ENCODE measurements at places on chromosomes 13 and 19. TPM values are rescaled to one million over a fixed set of nuclear protein-coding genes. Genes with fewer than 3 reads are reported as not detected.

GRCh38 chr19:311813-312261 lies 20.6 kb upstream of the PLPP2 start:
- no peak for DNase-seq

- DNase-seq = no peak
Observed at GRCh38 chr19:6518145-6518911, 12.5 kb upstream of the TNFSF9 start.

GRCh38 chr13:111033172-111034130 lies 81.7 kb upstream of the ARHGEF7 start:
- DNase-seq = peak; percentile 14

- DNase-seq = no peak
Observed at GRCh38 chr13:99465454-99465853, 35.8 kb upstream of the TM9SF2 start.

- peak; percentile 1 for DNase-seq
Observed at GRCh38 chr13:79937771-79938216, 403.1 kb downstream of the SPRY2 start.

GRCh38 chr13:66803013-66803807 lies 426.9 kb downstream of the PCDH9 start:
- DNase-seq = no peak

GRCh38 chr13:104641309-104641708 lies 1575.1 kb upstream of the SLC10A2 start:
- peak; percentile 4 for DNase-seq

- DNase-seq = peak; percentile 91
Observed at GRCh38 chr19:3275583-3276340, 51.3 kb downstream of the CELF5 start.

TEX30 gene
- total RNA-seq = 10.7 TPM

SLC46A3 gene
- total RNA-seq = 6.4 TPM

JUNB gene
- 86.4 TPM for total RNA-seq

FAM174C gene
- total RNA-seq = 71.0 TPM

FLT1 gene
- not detected for total RNA-seq

DNA sequence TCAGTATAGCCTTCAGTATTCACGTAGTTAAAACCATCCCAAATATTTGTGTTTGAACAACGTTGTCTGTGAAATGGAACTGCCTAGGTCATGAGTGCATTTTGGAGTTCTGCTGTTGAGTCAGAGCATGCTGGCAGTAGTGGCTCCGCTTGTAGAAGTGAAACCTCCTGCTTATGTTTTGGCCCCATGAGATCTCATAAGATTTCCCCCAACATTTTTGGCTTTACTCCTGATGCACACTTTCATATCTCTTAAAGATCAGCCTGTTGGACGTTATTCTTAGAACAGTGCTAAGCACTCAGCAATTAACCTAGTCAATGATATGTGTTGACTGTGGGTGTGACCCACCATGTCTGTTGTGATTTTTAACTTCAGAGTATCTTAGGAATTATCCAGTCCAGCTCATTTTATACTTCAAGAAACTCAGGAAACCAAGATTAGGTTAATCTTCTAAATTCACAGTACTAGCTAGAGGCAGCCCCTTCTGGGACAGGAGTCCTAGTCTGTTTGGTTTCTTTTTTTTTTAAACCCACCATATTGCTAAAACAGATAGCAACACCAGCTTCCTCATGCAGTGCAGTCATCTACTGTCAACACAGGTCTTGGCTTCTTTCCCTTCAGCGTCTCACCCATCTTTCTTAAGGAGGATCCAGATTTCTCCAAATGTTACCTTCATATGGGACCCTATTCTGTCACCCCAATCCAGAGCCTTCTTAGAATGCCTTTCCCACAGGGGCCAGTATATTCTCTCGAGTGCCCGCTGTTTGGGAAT lies 26.2 kb downstream of the RAP2A start:
- no peak for DNase-seq

GRCh38 chr13:78596736-78597601 lies 6.4 kb downstream of the POU4F1 start:
- no peak for DNase-seq

DNA sequence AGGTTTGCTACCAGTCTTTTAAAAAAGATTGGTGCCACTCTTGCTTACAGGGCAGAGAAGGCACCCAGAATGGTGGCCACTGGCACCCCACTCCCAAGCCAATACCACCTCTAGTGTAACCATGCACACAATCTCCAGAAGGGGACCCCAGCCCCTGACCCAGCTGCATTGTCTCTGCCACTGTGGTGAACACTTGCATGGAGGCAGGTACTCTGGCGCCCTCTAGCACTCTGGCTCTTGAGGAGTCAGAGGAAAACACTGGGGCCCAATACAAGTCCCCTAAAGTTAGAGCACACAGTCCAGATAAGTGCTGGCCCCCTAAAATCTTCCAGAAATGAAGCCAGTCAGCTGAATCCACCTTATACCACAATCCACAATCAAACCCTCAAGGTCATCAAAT lies 6.0 kb downstream of the ERVV-1 start:
- DNase-seq = no peak

ZFP28 gene
- total RNA-seq = not detected

FAM124A gene
- total RNA-seq = 0.12 TPM

DNA sequence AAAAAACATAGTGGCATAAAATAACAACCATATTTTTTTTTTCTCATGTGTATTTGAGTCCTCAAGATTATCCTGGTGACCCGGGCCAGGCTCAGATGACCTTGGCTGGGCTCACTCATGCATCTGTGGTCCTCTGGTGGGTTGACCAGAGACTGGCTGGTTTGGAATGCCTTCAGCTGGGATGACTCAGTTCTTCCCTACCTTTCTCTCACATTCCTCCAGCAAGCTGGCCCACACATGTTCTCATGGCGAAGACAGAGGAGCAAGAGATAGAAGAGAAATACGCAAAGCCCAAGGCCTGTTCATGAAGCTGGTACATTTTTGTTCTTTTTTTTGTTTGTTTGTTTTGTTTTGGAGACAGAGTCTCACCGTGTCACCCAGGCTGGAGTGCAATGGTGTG lies 14.3 kb upstream of the ZNF541 start:
- DNase-seq = no peak

DNA sequence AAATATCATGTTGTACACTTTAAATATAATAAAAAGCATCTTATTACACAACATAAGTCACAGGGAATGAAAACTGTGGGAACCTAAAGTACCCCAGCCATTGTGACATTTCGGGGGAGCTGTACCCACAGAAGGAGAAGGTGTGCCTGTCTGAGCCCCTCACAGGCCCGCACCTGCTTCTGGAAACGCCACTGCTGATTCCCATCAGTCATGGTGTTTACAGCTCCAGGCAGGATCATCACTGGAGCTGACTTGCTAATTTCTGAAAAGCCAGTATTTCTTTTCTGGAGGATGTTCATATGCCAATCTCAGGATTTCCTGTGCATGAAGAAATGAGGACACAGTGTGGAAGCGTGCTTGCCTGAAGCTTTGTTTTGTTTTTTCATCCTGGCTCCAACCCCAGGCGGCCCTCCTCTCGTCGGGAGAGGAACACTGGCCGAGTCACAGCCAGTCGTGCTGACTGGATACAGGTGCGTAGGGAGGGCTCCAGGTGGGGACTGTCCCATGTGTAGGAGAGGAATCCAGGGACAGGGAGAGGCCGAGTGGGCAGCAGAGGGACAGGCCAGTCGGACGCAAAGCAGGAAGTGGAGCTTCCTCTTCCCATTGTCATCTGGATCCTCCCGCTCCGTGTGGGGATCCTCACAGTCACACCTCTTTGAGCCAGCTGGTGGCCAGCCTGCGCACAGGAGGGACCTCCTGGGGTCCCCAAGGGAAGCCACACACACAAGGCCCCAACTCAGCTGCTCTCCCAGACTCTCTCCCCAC lies 4.2 kb upstream of the ATP12A start:
- no peak for DNase-seq

- no peak for DNase-seq
Observed at GRCh38 chr13:98878486-98879126, 99.3 kb downstream of the DOCK9 start.

CLDND2 gene
- total RNA-seq = 0.79 TPM

FPR3 gene
- total RNA-seq = not detected

RAB3A gene
- total RNA-seq = 0.68 TPM

DNA sequence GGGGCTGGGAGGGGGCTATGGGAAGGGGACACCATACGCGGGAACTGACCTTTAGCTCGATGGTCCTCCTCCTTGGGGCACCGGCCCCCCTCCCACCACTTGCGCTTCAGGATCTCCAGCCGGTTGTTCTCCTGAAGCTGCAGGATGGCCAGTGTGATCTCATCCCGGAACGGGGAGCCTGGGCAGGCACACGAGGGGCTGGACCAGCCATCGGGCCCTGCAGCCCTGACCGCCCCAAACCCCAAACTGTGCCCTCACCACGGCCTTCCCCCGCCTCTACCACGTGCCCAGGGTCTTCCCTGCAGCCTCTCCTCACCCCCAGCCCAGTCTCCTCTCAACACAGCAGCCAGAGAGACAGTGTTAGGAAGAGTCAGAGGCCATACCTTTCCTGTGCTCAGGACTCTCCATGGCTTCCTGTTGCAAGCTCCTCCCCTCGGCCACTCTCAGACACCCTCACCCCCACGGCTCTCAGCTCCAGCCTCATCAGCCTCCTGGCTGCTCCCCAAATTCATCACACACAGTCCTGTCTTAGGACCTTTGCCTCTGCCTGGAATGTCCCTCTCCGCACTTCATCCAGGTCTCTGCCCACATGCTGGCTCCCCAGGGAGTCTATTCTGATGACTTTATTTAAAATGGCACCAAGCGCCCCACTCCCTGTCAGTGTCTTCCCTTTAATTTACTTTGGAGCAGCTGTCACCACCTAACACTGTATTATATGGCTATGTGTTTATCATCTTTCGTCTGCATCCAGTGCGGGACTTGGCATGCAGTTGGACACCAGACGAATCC lies 9.7 kb upstream of the ATP1A3 start:
- DNase-seq = no peak

- no peak for DNase-seq
Observed at GRCh38 chr13:44362394-44363040, 11.1 kb upstream of the SERP2 start.

GRCh38 chr19:14472202-14472938 lies 2.8 kb downstream of the PTGER1 start:
- DNase-seq = peak; percentile 59

DNA sequence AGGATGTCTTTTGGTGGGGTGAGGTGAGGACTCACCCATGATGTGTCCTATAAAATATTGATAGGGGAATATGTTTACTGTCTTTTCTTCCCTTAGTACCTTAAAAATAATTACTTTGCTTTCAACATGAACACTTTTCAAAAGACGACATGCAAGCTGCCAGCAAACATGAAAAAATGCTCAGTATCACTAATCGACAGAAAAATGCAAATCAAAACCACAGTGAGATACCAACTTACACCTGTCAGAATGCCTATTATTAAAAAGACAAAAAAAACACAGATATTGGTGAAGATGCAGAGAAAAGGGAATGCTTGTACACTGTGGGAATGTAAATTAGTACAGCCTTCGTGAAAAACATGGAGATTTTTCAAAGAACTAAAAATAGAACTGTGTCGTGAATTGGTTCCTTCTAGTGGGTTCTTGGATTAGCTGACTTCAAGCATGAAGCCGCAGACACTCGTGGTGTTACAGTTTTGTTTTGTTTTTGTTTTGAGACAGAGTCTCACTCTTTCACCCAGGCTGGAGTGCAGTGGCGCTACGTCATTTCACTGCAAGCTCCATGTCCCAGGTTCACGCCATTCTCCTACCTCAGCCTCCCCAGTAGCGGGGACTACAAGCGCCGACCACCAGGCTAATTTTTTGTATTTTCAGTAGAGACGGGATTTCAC lies 160.9 kb downstream of the FGF9 start:
- DNase-seq = no peak
